ENCODE measurements at places on chromosomes 7 and 10.

GRCh38 chr7:33093266-33093665, 15.9 kb downstream of the RP9 start:
- DNase-seq = no peak

DNA sequence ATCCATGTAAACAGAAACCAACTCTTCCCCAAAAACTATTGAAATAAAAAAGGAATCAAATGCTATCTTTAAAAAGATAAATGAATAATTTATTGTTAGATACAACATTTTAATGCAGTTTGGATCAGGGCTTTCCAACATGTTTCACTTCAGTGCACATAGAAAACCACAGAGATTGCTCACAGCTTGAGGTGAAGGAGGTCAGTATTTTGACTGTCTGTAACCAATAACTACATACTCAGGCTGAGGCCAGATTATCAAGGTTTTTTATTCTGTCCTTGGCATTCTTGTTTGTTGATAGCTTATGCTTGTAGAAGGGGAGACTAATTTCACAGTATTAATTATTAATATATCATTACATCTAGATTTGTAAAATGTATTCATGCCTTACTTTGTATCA, 195.5 kb downstream of the PRKG1 start:
- no peak for DNase-seq

GRCh38 chr10:89470628-89471027, 56.3 kb downstream of the IFIT5 start:
- no peak for DNase-seq

GRCh38 chr7:84294847-84295455, 100.4 kb upstream of the SEMA3A start:
- no peak for DNase-seq

DNA sequence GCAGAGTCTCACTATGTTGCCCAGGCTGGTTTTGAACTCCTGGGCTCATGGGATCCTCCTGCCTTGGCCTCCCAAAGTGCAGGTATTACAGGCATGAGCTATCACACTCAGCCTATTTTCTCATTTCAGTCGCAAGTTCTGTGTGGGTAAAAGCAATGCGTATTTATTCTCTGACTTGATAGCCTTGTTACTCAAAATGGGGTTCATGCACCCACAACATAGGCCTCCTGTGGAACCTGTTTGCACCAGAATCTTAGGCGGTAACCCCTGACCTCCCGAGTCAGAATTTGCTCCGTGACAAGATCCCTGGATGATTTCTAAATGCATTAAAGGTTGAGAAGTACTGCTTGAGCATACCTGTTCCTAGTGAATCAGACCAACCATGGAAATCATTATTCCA, 7.3 kb downstream of the IL2RA start:
- no peak for DNase-seq

GRCh38 chr7:157825325-157825724, 488.5 kb downstream of the DNAJB6 start:
- no peak for DNase-seq

- no peak for DNase-seq
Measured at GRCh38 chr7:73856941-73857340, 4.0 kb upstream of the TMEM270 start.

DNA sequence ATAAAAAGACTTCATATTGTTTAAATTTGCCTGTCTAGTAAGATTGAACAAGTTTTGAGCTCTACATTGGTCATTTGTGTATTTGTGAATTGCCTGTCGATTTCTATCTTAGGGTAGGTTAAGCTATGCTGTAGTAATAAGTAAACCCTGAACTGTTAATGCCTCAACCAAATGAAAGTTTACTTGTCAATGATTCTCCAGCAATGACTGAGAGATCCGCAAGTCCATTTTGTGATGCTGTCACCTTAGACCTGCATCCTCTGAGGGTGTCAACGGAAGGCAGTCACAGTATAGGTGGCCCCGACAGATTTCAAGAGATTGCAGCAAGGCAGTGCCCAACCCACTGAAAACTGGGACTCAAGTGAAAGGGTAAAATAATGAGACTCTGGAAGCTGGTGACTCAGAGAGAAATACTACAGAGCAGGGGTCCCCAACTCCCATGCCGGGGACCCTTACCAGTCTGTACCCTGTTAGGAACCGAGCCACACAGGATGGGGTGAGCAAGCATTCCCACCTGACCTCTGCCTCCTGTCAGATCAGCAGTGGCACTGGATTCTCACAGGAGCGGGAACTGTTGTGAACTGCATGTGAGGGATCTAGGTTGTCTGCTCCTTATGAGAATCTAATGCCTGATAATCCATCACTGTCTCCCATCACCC, 10.8 kb upstream of the PHYH start:
- DNase-seq = no peak

DNA sequence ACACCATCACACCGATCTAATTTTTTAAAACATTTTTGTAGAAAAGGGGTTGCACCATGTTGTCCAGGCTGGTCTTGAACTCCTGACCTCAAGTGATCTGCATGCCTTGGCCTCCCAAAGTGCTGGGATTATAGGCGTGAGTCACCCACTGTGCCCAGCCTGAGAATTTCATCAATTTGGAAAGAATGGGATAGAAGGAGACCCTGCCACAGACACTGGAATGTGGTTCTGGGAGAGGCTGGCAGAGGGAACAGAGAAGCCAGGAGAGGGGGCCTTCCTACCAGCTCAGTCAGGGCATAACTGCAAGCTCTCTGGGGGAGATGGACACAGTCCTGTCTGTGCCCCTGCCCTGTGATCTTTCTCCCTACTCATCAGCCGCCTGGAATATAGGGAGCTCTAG, 42.1 kb upstream of the MKRN1 start:
- DNase-seq = no peak

DNA sequence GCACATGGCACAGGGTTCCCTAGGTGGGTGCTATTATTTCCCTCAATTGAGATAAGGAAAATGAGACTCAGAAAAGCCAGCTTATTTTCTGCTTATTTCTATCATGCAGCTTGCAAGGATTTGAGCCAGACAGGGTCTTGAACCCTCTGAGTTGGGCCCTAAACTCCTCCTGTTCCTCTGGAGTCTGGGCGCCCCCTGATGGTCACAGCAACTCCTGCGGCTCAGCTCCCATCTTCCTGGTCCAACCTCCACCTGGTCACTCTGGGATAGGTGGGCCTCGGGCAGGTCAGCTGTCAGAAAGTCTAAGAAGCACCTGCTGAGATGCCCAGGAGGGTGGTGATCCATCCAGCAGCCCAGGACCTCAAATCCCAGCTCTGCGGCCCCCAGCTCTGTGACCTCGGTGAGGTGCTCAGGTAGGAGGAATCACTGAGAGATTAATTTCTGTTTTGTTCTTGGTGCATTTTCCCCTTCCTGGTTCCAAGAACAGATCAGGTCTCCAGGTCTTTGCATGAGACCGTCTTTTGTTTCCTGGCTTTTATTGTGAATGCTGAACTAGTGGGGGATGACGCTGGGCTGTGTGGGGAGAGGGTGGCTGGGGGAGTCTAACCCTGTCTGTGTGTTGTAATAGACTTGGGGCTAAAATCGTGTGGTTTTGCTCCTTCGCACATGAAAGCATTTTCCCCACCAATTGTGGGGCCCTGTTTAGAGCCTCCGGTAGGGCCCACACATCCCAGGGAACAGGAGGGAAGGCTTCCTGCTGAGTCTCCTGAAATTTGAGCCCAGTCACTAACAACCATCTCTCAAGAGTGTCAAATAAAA, 32.8 kb downstream of the TMEM130 start:
- peak; percentile 50 for DNase-seq

DNA sequence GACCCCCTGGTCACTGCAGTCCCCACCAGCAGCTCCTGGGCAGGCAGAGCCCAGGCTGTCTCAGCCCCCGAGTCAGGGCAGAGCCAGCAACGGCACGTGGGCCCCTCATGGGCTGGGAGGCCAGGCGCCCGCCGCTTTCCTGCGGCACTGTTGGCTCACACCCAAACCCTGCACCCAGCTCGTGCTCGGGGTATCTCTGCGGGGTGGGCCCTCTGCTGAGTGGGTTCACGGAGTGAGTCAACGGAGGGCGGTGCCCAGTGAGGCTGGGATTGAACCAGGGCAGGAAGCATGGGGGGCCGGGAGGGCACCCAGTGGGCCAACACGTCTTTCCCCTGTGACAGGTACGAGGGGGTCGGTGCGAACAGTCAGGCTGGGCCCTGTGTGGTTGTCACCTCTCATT, 28.9 kb downstream of the ADAP1 start:
- no peak for DNase-seq

DNA sequence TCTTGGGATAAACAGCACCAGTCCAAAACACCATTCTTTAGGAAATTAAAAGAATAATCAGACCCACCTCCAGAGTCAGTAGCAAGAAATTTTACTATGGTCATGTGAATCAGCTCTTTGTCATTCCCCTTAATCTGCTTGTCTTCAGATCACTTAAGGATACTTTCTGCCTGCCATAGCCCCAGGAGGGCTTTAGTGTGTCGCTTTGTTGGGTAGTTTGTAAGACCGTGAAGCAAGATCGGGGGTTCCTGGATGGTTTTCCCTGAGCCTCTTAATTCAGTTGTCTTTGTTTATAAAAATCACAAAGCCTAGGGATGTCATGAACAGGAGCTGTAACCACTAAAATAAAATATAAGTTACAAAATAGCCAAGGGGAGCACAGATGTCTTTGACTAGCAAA, 223.6 kb downstream of the RELN start:
- no peak for DNase-seq

- DNase-seq = no peak
Measured at GRCh38 chr10:20289070-20289828, 473.0 kb downstream of the PLXDC2 start.

- no peak for DNase-seq
Measured at GRCh38 chr10:133079836-133080682, 7.7 kb upstream of the ADGRA1 start.

GRCh38 chr10:123323884-123324283, 169.7 kb downstream of the BUB3 start:
- no peak for DNase-seq

- DNase-seq = no peak
Measured at GRCh38 chr10:18196806-18197550, 56.8 kb downstream of the CACNB2 start.

DNA sequence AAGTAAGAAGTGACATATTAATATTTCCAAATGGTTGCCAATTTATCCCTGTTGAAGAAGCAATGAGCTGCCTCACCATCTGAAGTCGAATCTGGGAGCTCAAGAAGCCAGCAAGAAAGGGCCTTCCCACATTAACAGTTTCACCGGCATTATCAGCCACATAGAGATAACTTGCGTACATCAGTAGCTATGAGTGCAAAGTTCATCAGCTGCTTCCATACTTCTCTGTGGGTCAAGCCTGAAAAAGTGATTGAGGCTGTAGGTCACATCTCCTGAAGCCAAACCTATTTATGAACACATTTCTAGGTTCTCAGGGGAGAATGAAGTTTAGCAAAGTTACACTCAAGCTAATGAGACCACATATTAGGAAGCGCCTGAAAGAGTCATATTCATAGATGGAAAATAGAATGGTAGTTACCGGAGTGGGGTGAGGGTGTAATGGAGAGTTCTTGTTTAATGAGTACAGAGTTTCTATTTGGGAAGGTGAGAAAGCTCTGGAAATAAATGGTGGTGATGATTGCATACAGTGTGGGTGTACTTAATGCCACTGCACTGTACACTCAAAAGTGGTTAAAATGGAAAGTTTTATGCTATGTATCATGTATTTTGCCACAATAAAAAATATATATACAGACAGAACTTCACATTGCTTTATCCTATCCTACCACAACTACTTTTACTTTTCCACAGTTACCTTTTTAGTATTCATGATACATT, 189.3 kb upstream of the SP4 start:
- no peak for DNase-seq

DNA sequence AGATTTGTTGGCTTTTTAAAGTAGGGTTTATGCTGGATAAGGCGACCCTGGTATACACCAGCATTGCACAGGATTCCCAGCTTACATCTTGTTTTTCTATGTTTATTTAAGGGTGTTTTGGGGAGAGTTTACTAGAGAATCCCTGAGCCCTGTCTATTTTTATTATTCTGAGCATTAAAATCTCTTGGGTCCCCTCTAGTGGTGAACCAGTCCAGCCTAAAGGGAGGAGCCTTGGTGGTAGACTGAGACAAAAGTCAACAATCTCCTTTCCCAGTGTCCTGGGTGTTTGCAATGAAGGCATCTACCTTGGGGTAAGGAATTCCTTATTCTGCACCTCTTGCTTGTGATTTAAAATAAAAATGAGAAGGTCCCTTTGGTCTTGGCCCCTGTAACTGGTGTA, 38.2 kb downstream of the ANTXRL start:
- DNase-seq = no peak

DNA sequence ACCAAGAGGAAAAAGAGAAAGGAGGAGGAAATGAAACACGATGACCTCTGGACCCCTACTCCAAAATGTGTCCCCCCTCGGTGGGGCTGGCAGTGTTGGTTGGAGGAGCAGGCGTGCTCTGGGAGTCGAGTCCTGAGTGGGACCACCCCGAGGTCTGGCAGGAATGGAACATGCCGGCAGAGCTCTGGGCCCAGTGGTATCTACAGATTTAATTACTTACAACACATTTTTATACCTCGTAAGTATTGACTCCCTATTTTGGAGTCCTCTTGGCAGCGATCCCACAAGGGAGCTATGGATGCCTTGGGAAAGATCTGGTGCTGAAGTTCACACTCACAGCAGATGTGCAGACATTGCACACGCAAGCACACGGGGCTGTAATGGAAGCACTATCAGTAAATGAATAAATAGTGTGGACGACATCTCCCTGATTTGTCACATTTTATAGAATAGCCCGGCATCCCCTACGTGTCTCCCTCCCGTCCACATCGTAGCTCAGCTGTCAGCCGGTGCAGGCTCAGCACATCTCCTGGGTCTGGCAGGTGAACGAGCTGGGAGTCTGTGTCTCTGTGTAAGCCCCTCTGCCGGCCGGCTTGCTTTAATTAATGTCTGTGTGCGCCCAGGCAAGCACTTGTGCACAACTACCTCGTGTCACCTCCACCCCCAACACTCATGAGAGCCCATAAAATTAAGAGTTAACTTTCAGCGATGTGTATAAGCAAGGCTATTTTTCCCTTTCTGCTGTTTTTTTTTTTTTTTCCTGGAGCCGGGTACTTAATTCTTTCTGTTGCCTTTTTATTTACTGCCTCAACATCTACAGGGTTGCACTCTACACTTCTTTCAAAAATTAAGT, 603.2 kb downstream of the LRMDA start:
- DNase-seq = no peak

- no peak for DNase-seq
Measured at GRCh38 chr7:11923376-11923930, 91.5 kb upstream of the THSD7A start.

Data from D721Med (cell line).